H1 (cell line): ENCODE measurements at places on chromosomes 16 and 17. TPM values are rescaled to one million over a fixed set of nuclear protein-coding genes. Genes with fewer than 3 reads are reported as not detected.

GRCh38 chr16:25198021-25198420, 18.7 kb upstream of the AQP8 start:
- no peaks in the 10 kb centered on the region for H3K27me3 ChIP-seq
- no peaks in the 10 kb centered on the region for H3K4me1 ChIP-seq
- no peak for DNase-seq
- no peak overlapping the region for H3K27ac ChIP-seq
- no peak overlapping the region for H3K4me3 ChIP-seq

DNA sequence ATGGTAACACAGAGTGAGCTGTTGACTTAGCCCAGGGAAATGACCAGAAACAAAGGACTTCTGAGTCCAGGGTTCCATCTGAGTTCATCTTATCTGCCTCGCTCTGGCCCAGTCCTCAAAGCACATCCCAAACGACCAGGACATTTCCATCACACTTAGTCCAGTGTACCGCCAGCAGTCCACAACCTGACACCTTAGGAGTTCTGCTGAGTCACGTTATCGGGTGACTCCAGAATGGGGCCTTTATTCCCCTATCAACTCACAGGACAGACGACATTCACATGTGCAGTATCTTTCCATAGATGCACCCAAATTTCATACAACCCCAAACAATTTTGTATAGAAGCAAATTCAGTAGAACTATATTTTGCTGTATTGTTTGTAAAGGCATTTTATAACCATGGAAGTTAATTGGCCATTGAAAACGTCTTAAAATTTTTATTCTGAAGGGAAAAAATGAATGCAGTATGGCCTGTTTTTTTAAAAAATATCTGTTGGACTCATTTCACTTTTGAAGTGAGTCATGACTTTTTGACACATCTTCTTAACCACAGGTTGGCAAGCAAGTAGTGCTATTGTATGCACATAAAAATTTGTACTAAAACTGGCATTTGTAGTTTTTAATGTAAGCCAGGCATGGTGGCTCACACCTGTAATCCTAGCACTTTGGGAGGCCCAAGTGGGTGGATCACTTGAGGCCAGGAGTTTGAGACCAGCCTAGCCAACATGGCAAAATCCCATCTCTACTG, 46.3 kb downstream of the ZNF18 start:
- H3K4me1 ChIP-seq, result no peaks in the 10 kb centered on the region
- no peaks in the 10 kb centered on the region for H3K36me3 ChIP-seq
- H3K27me3 ChIP-seq, result no peaks in the 10 kb centered on the region
- H3K4me3 ChIP-seq, result no peak overlapping the region

- no peak overlapping the region for H3K4me3 ChIP-seq
- H3K4me1 ChIP-seq, result peaks cover 4% of the 10 kb centered on the region; the same call in 1 of the 2 replicates
- DNase-seq, result no peak
- no peak overlapping the region for H3K27ac ChIP-seq
Observed at GRCh38 chr17:30341703-30342249, 7.9 kb upstream of the TMIGD1 start.

- no peak overlapping the region for H3K4me3 ChIP-seq
- DNase-seq, result no peak
- no peak overlapping the region for H3K27ac ChIP-seq
- H3K36me3 ChIP-seq, result no peaks in the 10 kb centered on the region
- peaks cover 11% of the 10 kb centered on the region for H3K4me1 ChIP-seq
Observed at GRCh38 chr16:24049113-24049512, 207.0 kb upstream of the CACNG3 start.

DNA sequence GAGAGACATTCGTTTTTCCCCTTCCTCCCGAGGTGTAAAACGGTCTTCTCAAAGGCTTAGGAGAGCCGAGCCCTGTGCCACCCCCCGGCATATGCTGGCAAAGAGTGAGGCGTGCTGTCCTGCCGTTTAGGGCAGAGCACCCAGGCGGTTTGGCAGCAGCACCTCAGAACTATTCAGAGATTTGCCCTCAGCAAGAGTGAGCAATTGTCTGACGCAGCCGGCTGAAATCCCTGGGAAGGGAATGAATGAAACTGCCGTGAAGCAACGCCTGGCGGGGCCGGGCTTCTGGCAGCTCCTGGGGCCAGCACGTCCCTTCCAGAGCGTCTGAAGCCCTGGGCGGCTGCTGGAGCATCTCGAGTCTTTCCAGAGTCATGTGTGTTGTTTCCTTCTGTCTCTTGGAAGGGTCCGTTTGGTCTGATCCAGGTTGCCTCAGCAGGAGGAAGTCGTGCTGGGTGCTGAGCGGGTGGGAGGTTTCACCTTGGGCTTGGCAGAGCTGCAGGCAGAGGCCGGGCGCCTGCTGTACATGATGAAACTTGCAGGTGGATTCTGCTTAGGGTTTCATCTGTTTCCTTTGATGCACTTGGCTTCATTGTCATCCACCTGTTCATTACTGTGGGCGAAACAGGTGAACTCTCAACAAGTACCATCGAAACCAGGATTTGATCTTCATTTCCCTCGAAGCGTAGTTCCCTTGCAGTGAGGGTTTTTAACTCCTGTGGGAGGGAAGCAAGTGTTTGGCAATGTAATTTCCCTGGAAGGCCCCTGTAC, 35.4 kb downstream of the TBCD start:
- no peaks in the 10 kb centered on the region for H3K4me1 ChIP-seq
- H3K27ac ChIP-seq, result no peak overlapping the region
- H3K4me3 ChIP-seq, result no peak overlapping the region
- H3K27me3 ChIP-seq, result no peaks in the 10 kb centered on the region
- no peak for DNase-seq
- H3K36me3 ChIP-seq, result peaks cover 18% of the 10 kb centered on the region; the same call in 1 of the 2 replicates

GRCh38 chr16:3963203-3963602, 82.7 kb upstream of the CREBBP start:
- no peak overlapping the region for H3K27ac ChIP-seq
- H3K4me3 ChIP-seq, result no peak overlapping the region
- H3K36me3 ChIP-seq, result no peaks in the 10 kb centered on the region
- no peaks in the 10 kb centered on the region for H3K27me3 ChIP-seq
- no peak for DNase-seq

APRT gene
- 221 and 244 TPM in 2 replicates for total RNA-seq

ABCA6 gene
- not detected in 2 replicates for total RNA-seq
